Daoy (cell line): ENCODE measurements at places on chromosomes 11 and 22.

- DNase-seq: no peak
Measured at GRCh38 chr11:15926071-15926470, 430.3 kb downstream of the SOX6 start.

GRCh38 chr11:78535920-78536319 is 38.7 kb downstream of the NARS2 start:
- DNase-seq: no peak

DNA sequence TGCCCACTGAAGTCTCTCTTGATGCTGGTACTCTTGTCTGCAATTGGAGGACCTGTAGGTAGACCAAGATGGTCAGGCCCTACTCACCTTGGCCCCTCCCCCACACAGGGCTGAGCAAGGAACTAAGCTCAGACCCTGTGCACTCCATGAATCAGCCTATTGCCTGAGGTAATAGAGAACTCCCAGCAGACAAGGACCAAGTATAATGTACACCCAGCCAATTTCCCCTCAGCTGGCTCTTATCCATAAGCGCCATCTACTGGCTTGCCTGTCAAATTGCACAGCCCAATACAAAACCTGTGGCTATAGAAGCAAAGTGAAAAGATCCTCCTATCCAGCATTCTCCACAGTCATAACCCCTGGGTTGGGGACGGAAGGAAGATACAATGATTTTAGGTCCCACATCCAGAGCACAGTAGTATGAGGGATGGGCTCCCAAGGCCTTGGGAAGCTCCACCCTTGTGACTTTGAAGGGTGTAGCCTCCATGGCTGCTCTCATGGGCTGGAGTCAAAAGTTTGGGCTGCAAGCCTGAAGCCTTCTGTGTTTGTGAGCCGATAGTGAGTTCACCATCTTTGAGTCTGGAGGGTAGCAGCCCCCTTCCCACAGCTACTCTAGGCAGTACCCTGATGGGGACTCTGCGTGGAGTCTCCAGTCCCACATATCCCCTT is 56.0 kb downstream of the GLYATL2 start:
- DNase-seq: peak; percentile 34

- DNase-seq: peak; percentile 49
Measured at GRCh38 chr11:111938687-111939160, 1.6 kb downstream of the DIXDC1 start.

GRCh38 chr11:95559899-95560298 is 229.7 kb downstream of the FAM76B start:
- DNase-seq: no peak

GRCh38 chr11:1382429-1382828 is 7.3 kb upstream of the BRSK2 start:
- DNase-seq: no peak

GRCh38 chr22:37677493-37677974 is 2.1 kb downstream of the LGALS1 start:
- no peak for DNase-seq

GRCh38 chr22:39148727-39149535 is 3.5 kb downstream of the CBX7 start:
- peak; percentile 41 for DNase-seq

DNA sequence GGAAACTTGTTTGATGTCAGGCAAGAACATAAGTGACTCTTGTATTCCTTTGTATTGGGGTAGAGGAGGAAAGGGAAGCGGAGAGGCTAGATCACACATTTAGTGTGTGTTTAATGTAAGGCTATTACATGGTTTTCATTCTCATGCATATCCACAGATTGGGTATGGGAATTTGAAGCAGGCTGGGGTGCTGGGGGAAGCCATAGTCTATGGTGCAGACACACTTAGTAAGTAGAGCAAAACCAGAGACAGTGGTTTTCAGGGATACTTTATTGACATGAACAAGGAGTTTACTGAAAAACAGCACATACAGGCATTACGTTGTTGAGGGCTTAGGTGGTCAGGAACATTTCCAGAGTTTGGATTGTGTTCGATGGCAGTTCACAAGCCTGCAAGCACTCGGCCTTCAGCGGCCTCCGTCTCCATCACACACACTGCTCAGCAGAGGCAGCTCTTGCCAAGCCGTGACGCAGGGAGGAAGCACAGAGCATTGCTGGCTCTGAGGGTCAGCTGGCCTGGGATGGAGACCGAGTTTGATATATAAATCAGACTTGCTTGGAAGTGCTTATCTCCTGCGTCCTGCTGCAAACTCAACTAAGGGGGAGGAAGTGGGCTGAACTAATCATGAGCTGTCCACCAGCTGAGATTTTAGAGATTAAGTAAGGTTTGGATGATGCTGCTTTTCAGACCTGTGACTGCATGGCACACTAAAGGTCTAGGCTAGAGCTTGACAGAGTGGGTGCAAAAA is 25.3 kb downstream of the SCN3B start:
- peak; percentile 44 for DNase-seq

- DNase-seq: no peak
Measured at GRCh38 chr11:75298191-75298975, 53.1 kb downstream of the ARRB1 start.

GRCh38 chr11:102279641-102280170 is 37.6 kb upstream of the BIRC3 start:
- DNase-seq: peak; percentile 20

- DNase-seq: no peak
Measured at GRCh38 chr11:120940160-120940848, 83.6 kb upstream of the TBCEL start.

DNA sequence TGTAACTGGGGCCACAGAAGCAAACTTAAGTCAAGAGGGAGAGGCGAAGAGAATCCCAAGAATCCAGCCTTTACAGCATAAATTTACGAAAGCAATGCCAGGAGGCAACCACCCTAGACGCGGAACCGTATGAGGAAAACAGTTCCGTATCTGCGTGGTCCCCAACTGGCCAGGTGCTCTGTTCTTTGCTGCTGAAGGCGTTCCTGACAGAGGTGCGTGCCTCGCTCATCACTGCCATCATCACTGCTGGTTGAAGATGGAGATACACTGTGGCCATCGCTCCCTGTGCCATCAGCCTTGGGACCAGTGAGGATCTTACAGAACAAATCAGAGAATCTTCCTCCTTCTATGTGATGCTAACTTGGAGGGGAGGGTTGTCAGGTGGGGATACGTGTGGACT is 270.5 kb upstream of the B3GAT1 start:
- DNase-seq: no peak

DNA sequence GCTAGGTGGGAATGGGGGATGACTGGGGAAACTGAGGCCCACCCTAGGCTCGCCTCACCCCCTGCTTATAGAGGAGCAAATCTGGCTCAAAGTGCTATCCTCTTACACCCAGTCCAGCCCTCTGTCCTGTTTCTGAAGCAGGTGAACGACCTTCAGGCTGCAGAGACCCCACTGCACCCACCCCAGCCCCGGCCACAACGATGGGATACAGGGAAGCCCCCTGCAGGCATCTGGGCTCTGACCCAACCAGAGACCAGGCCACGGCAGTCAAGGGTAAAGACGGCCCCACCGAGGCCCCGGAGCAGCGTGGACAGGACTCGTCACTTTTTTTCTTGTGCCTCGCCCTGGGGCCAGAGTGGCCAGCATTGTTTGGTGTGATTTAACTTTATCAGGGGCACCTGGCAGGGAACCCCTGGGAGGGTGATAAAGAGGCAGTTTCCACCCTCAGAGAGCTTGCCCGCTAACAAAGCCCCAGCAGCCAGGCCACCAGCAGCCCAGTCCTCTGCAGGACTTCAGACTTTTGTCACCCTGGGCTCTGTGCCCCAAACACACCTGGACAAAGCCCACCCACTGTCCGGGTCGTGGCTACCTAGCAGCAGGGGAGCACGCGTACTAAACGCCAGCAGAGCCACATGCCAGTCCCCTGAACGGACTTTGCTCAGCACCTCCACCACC is 612.6 kb downstream of the TBC1D22A start:
- DNase-seq: no peak

DNA sequence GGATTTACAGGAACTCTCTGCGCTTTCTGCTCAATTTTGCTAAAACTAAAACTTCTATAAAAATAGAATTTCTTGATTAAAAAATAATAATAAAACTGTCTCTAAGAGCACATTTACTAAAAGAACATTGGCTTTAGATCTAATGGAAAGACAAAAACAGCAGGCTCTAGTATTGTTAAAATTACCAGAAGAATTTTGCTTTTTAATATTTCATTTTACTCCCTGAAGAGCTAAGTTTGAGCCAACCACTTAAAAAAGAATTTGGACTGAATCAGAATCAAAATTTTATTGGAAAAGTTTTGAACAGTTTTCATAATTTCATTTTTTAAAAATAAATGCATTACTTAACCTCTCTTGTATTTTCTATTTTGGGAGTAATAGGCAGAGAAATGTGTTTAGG is 107.3 kb downstream of the BBOX1 start:
- no peak for DNase-seq

DNA sequence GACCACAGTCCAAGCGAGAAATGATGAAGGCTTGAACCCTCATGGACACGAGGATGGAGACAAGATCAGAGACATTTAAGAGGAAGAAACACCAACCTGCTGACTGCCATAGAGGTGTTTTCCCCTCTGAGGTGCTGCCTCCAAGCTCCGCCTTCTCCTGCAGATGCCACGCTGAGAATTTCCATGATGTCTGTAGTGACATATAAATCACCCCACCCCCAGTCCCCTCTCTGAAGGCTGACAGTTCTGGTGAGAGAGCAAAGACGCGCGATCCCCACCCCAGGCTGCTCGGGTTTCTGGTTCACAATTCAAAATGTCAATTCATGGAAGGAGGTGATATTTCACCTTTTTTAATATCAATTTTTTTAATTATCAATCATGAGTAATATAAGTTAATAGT is 28.2 kb downstream of the LRRC32 start:
- DNase-seq: no peak

DNA sequence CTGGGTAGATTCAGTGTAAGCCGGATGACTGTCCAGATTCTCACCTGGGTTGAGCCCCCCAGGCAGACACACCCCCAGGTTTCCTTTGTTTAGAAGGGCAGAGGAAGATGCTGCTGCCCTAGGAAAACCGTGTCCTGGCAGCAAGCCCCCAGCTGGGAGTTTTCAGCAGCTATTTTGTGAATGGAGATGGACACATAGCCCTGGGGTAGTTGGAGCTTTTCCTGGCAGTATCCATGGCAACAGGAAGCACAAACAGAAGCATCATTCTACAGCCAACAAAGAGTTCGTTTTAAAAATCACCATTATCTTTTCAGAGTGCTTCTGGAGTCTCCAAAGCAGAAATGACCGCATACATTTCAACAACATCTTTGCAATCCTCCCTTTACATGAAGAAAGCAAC is 245.5 kb downstream of the BRD1 start:
- no peak for DNase-seq

DNA sequence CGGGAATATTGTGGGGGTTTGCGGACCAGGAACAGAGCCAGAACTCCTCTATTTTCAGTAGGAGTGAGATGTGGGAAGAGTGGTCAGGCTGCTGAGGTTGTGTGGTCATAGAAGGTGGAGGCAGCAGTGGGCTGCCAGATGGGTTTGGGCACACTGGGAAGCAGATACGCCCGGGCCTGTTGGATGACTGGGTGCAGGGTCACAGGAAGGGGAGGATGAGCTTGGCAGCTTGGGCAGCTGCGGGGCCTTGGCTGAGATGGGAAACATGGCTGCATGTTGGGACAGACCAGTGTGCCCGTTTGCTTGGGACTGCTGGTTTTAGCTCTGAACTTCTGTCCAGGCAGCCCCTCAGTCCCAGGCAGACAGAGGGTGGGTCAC is 11.4 kb downstream of the SHANK3 start:
- DNase-seq: no peak

DNA sequence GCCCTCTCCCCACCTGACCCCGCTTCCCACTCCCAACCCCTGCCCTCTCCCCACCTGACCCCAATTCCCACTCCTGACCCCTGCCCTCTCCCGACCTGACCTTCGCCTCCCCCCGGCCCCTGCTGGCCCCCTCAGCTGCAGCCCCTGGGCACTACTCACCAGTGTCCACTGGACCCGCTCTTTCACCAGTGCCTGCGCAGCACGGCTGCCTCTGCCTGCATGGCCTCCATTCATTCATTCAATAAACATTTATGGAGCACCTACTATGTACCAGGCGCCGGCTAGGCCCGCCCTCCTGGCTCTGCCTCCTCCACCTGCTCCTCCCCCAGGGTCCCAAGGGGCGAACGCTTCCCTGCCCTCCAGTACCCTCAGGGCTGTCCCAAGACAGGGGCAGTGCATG is 42.6 kb downstream of the ELFN2 start:
- no peak for DNase-seq

DNA sequence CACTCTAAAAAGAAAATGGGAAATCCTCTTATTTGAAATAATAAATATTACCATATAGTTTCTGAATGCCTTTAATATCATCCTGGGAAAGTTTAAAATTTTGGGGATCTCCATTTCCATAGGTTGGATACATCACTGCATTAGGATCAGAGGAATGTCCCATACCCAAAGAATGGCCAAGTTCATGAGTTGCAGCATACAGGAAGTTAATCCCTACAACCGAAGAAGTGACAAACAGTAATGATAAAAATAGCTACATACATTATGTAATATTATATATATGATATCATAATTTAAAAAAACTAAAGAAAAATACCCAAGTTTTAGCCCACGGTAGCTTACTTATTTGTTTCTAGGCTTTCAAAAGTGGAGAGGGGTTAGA is 7.4 kb downstream of the MMP7 start:
- no peak for DNase-seq

GRCh38 chr22:50086526-50086925 is 1.3 kb upstream of the MLC1 start:
- DNase-seq: no peak

GRCh38 chr11:47204637-47204989 is 10.2 kb upstream of the DDB2 start:
- peak; percentile 65 for DNase-seq

- DNase-seq: no peak
Measured at GRCh38 chr11:128731041-128731663, 37.3 kb downstream of the FLI1 start.
